ENCODE measurements at places on chromosomes 12 and 14.

DNA sequence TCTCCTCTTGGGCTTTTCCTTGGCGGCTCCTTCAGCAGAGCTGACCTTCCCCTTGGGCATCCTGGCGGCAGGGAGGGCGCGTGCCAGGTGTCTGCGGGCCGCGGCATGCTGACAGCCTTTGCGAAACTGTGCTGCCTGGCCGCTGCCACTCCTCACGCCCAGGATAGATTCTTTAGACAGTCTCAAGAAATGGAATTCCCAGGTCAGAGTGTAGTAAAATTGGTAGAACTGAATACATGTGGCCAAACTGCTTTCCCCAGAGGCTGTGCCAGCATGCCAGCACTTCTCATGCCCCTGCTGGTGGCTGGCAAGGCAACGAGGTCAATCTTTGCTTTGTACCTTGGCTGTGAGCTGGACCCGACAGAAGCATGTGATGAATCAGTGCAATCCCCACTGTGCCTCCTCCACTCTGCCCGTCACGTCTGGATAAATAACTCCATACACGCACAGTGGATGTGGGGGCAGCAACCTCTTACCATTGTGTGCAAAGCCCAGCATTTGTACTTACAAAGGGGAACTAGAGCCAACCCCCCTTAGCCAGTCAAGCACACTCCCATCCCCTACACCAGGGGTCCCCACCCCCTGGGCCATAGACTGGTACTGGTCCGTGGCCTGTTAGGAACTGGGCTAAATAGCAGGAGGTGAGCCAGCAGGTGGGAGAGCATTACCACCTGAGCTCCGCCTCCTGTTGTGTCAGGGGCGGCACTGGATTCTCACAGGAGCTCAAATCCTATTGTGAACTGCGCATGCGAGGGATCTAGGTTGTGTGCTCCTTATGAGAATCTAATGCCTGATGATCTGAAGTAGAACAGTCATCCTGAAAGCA lies 90.9 kb downstream of the ACTN1 start:
- DNase-seq = no peak

DNA sequence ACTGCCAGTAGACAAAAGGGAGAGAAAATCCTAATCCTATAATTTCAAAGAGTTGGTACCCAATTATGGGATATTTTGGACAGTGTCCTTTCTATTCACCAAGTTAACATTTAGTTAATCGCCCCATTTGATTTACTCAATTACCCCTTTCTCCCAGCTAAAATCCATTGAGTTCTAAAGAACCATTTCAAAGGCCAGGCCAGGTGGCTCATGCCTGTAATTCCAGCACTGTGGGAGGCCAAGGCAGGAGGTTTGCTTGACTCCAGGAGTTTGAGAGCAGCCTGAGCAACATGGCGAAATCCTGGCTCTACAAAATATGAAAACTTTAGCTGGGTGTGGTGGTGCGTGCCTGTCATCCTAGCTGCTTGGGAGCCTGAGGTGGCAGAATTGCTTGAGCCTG lies 5.5 kb upstream of the GPR19 start:
- no peak for DNase-seq

- DNase-seq = no peak
These were observed 390.3 kb downstream of the ZFP36L1 start for GRCh38 chr14:68402525-68403101.

DNA sequence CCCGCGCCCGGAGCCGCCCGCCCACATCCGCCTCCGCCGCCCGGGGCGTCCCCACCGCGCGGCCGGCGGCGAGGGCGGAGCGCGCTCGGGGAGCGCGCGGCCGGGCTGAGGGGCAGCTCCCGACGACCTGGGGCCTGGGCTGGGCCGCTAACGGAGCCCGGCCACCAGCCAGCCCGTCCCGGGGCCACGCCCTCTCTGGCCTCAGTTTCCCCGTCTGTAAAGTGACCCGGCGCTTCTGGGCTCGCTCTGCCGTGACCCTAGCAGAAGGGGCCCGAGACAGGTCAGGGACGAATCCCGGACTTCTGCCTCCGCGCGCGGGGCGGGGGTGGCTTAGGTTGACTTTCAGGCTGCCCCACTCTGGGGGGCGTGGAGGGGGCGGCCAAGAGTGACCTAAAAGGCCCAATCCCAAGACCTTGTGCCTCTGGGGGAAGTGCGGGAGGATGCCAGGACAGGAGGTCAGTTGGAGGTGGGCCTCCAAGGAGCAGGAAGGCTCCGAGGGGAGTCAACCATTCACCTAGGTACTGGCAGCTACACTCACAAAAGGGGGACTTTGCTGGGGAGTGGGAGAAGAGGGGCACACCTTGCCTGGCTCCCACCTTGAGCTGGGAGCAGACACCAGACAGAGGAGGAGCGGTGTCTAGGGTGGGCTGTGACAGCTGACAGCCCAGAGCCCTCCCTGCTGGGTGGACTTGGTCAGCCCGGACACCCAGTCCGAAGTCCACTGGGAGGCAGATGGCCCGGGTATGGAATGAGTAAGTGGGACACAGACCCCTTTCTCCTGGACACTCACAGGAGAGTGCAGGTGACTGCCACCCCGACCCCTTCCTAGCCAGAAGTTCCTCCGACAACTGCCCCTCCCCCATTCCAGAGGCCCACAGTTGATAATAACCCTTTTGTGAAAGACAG lies 486 bp upstream of the AKT1 start:
- peak; percentile 55 for DNase-seq

- DNase-seq = no peak
These were observed 807 bp downstream of the B4GALNT3 start for GRCh38 chr12:460261-461230.

DNA sequence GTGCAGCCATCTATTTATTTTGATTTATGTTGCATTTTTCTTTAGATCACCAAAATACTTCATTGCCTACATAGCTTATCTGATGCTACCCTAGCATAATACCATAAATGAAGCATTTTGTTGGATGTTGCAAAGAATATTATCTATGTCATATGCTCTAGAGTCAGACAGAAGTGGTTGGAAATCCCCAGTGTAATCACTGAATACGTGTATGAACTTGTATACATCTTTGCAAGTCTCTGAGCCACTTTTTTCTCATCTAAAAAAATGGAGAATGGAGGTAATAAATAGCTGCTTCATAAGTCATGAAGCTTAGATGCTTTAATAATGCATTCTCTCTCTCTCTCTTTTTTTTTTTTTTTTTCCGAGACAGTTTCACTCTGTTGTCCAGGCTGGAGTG lies 18.5 kb downstream of the EVL start:
- DNase-seq = no peak

DNA sequence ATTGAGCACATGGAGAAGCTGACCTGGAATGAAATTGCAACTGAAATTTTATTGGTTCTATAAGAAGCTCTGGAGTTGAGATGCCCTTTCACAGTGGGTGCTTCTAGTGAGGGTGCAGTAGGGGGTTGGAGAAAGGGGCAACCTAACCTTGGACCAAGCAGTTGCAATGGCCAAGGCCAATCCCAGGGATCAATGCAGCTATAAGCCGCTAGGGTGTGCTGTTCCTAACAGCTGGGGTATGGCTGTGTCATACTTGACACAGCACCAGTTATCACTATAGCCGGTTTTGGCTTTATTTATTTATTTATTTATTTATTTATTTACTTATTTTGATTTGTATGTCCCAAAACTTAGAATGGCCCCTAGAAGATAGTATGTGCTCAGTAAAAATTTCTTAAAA lies 505.9 kb downstream of the FLRT2 start:
- DNase-seq = no peak

GRCh38 chr12:111178181-111179081 lies 190.5 kb downstream of the PHETA1 start:
- DNase-seq = no peak
